GM19239 (cell line): ENCODE measurements at places on chromosomes 2 and 18.

DNA sequence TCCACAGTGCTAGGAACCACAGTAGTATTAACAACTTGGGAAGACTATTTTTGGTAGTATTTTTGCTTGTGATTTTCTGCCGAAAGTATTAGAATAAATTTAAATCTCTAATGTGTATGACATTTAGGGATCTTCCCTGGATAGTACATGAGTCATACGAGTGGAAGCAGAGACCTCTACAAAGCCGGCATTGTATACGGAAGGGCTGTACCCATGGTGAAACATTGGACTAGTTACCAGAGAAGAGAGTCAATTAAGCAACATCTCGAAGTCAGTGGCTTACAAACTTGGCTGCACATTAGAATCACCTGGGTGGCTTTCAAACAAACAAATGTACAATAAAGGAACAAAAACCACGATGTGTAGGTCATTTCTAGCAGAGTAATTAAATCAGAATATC is 1131.7 kb upstream of the LRRTM1 start:
- DNase-seq: no peak

GRCh38 chr18:64852281-64852680 is 703.4 kb upstream of the LINC00305 start:
- no peak for DNase-seq

DNA sequence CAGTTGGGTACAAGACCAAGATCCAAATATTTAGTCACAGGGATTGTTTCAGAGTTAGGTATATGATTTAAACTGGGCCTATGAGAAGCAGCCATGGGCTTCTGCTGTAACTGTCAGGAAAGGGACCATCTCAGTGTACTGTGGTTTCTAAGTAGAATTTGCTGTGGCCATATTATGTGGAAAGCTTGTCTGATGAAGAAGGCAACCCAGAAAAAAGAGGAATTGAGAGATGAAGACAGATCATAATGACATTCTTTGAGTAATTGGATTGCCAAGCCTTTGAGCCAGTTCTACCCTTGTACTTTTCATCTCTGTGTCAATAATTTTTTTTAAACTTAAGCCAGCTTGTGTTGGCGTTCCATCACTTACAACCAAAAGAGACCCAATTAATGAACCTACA is 259.6 kb downstream of the NUP35 start:
- DNase-seq: no peak

GRCh38 chr2:162011706-162012564 is 62.1 kb downstream of the DPP4 start:
- DNase-seq: no peak

DNA sequence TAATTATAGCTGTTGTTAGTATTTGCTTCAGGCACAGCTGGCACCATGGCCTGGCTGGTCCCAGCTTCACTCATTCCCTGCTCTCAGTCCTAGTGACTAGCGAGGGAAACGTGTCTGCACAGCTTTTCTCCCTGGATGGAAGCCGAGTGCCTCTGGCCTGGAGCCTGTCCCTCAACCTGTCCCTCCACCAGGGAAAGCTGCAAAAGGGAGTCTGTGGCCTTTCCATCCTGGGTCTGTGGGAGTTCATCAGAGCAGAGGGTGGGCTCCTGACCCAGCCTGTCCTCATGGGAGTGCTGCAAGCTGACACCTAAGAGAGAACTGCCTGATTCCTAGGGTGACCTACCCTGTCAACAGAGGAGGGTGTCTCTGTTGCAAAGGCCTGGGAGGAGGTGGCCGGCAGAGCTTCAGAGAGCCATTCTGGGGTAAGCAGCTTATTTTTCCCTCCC is 118.3 kb downstream of the CAPN13 start:
- no peak for DNase-seq

DNA sequence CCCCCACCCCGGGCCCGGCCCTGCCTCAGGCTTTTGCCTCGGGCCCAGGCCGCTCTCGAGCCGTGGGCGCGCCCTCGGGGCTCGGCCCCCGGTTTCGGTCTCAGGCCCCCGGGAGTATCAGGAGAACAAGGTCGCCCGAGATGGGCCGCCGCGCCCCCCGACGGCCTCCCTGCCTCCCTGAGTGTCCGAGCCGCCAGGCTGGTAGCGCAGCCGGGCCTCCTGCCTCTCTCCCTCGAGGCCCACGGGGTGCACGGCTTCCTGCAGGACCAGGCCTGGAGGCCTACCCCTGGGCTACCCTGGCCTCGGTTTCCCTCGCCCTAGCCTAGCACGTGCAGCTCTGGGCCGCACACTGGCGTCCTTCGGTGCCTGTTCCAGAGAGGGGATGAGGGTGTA is 8.4 kb downstream of the GBX2 start:
- DNase-seq: no peak

DNA sequence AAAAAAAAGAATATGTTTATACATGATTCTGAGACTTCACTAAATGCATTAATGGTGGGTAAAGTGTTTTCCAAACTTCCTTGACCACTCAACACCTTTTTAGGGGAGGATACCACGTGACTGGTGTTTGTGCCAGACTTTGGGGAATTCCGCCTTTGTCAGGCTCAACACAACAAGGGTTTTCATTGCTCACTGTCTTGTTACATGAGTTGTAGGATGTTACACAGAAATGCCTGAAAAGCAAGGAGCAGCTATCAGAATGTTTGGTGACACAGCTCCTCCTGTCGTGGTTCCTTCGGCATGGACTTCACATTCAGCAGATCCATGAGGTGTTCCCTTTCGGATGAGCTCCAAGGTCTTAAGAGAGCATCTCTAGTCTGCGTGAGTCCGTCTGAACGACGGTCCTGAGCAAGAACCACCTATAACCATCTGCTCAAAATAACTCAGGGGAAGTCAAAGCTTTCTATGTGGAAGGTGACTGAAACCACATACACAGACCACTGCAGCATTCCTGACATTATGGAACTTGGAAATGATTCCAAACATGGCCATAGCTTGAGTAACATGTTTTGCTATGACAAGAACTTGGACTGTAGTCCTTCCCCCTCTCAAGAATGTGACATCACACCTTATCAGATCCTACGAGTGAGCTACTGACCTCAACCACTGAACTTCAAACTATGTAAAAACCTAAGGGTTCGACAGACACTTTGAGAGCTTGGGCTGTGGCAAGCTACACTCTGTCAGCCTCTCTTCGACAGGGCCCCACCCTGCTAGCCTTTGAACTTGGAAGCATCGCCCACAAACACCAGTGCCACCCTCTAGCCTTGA is 57.5 kb downstream of the MCFD2 start:
- no peak for DNase-seq

GRCh38 chr2:205566606-205567168 is 115.6 kb upstream of the NRP2 start:
- DNase-seq: no peak

GRCh38 chr2:156349605-156350004 is 17.1 kb upstream of the NR4A2 start:
- no peak for DNase-seq

DNA sequence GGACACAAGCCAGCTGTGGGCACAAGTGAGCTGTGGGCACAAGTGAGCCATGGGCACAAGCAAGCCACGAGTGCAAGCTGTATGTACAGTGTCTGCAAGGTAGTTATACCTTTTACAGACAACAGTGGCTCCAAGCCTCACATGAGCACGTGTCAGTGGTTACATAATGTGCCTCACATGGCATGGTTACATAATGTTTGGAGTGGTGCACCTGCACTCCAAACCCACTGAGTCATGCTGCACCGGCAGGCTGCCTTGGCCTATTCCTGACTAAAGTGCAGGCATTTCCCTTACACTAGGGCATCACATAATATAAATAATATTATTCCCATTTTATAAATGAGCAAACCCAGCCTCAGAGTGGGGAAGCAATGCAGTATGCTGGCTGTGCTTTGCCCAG is 62.6 kb downstream of the MARCO start:
- DNase-seq: no peak

- DNase-seq: no peak
These were observed 1331.8 kb upstream of the ZEB2 start for GRCh38 chr2:145851730-145852129.

GRCh38 chr18:48616484-48617255 is 77.8 kb downstream of the CTIF start:
- no peak for DNase-seq

DNA sequence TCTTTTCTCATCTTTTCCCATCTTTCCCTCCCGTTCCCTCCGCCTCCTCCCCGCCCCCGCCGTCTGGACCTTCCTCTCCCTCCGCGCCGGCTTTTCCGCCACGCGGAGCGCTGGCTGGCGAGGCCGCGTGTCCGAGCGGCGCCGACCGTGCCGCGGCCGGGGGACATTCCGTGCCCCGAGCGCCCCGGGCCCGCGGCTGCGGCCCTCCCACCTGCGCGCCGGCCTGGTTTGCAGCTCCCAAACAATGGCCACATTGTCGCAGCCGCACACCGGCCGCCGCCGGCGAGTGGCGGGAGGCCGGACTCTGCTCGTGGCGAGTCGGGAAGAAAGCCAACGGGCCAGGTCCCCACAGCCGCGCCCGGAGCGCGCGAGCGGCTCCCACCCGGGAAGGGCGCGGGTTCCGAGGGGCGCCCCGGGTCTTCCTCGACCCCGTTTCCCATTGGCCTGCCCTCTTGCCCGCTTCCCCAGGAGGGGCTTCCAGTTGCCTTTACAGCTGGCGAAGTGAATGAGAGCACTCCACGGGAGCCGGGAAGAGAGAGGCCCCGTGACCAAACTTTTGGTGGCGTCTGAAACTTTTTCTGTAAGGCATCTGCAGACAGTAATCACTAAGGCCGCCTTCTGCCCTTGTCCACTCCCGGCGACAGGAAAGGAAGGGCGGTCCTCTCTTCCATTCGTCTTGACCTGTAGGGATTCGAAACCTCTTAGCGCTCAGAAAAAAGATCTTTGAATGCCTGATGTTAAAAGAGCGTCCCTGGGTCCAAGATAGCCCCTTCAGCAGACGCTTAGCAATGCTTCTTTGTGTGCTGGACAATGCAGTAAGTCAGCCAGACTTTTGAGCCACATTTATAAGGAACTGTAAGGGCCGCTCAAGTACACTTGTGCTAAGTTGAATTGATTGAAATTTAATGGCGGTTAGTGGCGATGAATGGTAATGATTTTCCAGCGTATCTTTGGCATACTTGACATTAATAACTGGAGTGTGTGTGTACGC is 6.2 kb downstream of the GLI2 start:
- no peak for DNase-seq

GRCh38 chr2:65536596-65536995 is 104.2 kb upstream of the SPRED2 start:
- DNase-seq: peak; percentile 13

DNA sequence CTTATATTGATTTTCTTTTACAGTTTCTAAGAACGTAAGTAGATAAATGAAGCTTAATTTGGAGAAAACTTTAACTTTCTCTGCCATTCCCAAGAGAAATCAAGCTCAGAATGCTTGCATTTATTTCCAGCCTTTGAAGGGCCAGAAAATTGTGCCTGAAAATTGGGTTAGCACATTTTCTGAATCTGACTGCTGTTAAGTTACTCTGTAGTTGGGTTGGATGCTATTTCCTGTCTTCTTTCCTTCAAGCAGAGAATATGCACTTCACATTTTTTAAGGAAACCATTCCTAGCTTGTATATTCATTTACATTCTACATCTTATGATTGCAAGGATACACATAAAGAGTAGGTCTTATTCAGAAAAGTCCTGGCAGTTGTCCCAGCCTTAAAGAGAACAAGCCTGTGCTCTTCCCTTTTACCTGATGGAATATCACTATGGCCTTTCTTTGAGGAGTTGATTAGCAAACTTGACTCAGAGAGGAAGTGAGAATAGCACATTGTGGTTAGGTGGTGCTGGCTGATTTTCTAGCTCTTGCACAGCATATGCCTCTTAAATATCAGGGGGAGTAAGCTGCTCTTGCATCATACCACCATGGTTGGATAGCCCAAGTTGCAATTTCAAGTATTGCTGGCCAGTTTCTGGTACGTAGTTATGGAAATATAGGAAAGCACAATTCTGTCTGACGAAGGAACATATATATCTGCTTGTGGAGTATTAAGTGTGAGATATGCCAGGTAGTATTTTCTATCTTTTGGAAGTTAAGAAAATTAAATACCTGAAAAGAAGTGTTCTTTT is 133.7 kb downstream of the COMMD1 start:
- peak; percentile 82 for DNase-seq

DNA sequence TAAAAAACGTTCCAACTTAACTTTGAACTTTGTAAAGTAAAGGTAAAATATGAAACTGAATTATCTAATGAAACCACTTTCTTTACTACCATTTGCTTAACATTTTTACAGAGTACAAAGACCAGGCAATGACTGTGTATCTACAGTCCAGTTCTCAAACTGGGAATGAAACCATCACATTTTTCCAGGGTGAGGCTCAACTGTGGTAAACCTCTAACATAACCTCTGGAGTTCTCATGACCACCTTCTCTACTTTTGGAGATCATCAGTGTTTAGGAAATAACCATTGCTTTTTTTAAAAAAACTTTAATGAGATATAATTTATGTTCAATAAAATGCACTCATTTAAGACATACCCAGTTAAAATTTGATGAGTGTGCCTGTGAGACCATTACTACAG is 223.5 kb downstream of the RNF152 start:
- DNase-seq: no peak

GRCh38 chr2:120442923-120443571 is 97.1 kb downstream of the INHBB start:
- DNase-seq: no peak

DNA sequence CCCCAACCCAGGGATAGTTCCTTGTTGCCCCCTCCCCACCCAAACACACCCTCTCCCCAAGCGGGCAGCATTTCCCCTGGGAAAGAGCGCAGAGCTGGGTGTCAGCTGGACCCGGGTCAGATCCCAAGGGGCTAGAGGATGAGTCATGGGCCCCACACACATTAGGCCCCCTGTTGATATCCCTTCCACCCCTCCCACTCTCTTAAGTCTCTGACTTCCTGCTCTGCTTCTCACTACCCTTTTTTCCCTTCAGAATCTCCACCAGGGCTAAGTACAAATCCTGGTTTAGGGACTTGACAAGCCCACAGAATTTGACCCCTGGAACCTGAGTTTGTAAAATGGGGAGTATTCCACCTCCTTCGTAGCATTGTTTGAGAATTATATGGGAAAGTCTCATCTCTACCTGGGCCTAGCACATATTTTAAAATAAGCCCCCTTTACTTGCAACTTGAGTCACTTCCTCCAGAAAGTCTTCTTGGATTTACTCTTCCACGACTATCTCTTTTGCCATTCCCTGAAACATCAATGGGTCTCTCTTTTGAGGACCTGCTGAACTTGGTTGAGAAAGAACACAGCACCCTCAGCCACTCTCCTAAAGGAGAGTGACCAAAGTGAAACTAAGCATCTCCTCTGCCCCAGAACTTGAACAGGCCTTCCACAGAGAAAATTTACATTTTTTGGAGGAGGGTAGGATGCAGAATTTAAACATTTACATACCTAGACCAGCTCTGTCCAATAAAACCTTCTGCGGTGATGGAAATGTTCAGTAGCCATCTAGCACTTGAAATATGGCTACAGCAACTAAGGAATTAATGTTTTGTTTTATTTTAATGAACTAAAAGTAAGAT is 4.7 kb downstream of the RTKN start:
- no peak for DNase-seq

DNA sequence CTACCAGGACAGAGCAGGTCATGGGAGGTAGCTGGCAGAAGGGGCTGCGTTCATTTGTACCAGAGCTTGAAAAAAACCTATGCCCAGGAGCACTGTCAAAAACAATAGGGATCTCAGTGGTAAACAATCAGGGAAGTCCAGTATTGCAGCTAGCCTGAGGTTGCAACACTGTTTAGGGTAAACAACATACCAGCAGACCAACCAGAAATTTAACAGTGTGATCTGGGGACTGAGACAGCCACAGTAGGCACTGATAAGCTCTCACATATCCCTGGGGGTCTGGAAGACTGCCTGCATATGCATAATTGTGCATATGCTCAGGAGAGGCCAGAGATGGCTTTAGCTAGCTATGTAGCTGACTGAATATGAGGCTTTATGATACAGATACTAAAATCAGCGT is 12.0 kb upstream of the ZCCHC2 start:
- no peak for DNase-seq
